Peyer's patch (tissue), 4 donors: ENCODE measurements at places on chromosomes 13 and 19. TPM values are rescaled to one million over a fixed set of nuclear protein-coding genes. Genes with fewer than 3 reads are reported as not detected.

- H3K27ac ChIP-seq: no peak overlapping the region
- no peaks in the 10 kb centered on the region for H3K4me1 ChIP-seq
- no peaks in the 10 kb centered on the region for H3K36me3 ChIP-seq
Observed at GRCh38 chr19:16051254-16052025, 24.9 kb upstream of the TPM4 start.

- no peaks in the 10 kb centered on the region for H3K4me1 ChIP-seq
- H3K27me3 ChIP-seq: no peaks in the 10 kb centered on the region
- H3K27ac ChIP-seq: no peak overlapping the region
- H3K4me3 ChIP-seq: no peak overlapping the region
- DNase-seq: peak; percentile 40
Observed at GRCh38 chr13:113926301-113926761, 47.5 kb downstream of the C13orf46 start.

The CTXN1 gene
- 2.5 TPM for total RNA-seq

The ZNF682 gene
- total RNA-seq: 10.7 TPM

DNA sequence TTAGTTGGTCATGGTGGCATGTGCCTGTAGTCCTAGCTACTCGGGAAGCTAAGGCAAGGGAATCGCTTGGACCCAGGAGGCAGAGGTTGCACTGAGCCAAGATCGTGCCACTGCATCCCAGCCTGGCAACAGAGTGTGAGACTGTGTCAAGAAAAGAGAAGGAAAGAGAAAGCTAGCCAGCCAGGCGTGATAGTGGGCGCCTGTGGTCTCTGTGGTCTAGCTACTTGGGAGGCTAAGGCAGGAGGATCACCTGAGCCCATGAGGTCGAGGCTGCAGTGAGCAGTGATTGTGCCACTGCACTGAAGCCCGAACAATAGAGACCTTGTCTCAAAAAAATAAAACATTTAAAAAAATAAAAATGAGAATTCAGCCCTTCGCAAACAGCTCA lies 33.3 kb downstream of the TIMM13 start:
- H3K4me1 ChIP-seq: no peaks in the 10 kb centered on the region
- H3K4me3 ChIP-seq: peak overlapping the region; percentile 33
- no peaks in the 10 kb centered on the region for H3K27me3 ChIP-seq
- H3K36me3 ChIP-seq: no peaks in the 10 kb centered on the region

The SPRY2 gene
- 18.2 TPM for total RNA-seq

The NPAS1 gene
- not detected for total RNA-seq

GRCh38 chr19:10173527-10173926 lies 21.2 kb downstream of the DNMT1 start:
- H3K27ac ChIP-seq: no peak overlapping the region
- H3K4me3 ChIP-seq: no peak overlapping the region
- peaks cover 71% of the 10 kb centered on the region for H3K36me3 ChIP-seq
- H3K27me3 ChIP-seq: no peaks in the 10 kb centered on the region
- no peaks in the 10 kb centered on the region for H3K4me1 ChIP-seq
- no peak for DNase-seq

GRCh38 chr13:114074671-114075315 lies 57.6 kb downstream of the RASA3 start:
- H3K4me3 ChIP-seq: no peak overlapping the region
- no peaks in the 10 kb centered on the region for H3K36me3 ChIP-seq
- no peak overlapping the region for H3K27ac ChIP-seq
- no peaks in the 10 kb centered on the region for H3K4me1 ChIP-seq

The FCAR gene
- not detected for total RNA-seq

GRCh38 chr19:35114353-35115176 lies 1.1 kb upstream of the FXYD3 start:
- H3K4me3 ChIP-seq: peak overlapping the region; percentile 68
- no peaks in the 10 kb centered on the region for H3K4me1 ChIP-seq
- DNase-seq: peak; percentile 61
- H3K27ac ChIP-seq: peak overlapping the region; percentile 97
- no peaks in the 10 kb centered on the region for H3K27me3 ChIP-seq

- no peak overlapping the region for H3K27ac ChIP-seq
- H3K27me3 ChIP-seq: no peaks in the 10 kb centered on the region
- H3K36me3 ChIP-seq: peaks cover 75% of the 10 kb centered on the region
- no peaks in the 10 kb centered on the region for H3K4me1 ChIP-seq
Observed at GRCh38 chr13:41075034-41075433, 13.7 kb downstream of the WBP4 start.

GRCh38 chr13:27971236-27971645 lies 2.1 kb upstream of the CDX2 start:
- DNase-seq: no peak
- peak overlapping the region; percentile 50 for H3K4me3 ChIP-seq
- no peak overlapping the region for H3K27ac ChIP-seq
- H3K4me1 ChIP-seq: no peaks in the 10 kb centered on the region
- peaks cover 9% of the 10 kb centered on the region for H3K27me3 ChIP-seq

The SIAH3 gene
- total RNA-seq: not detected

- DNase-seq: no peak
- H3K4me1 ChIP-seq: peaks cover 9% of the 10 kb centered on the region
- no peaks in the 10 kb centered on the region for H3K36me3 ChIP-seq
- no peak overlapping the region for H3K27ac ChIP-seq
- H3K27me3 ChIP-seq: no peaks in the 10 kb centered on the region
- no peak overlapping the region for H3K4me3 ChIP-seq
Observed at GRCh38 chr19:1807695-1808394, 4.2 kb downstream of the ATP8B3 start.

The IPO5 gene
- 29.8 TPM for total RNA-seq

The NAPSA gene
- total RNA-seq: 12.4 TPM

The STK11 gene
- 135 TPM for total RNA-seq

The ATP13A1 gene
- total RNA-seq: 223 TPM

DNA sequence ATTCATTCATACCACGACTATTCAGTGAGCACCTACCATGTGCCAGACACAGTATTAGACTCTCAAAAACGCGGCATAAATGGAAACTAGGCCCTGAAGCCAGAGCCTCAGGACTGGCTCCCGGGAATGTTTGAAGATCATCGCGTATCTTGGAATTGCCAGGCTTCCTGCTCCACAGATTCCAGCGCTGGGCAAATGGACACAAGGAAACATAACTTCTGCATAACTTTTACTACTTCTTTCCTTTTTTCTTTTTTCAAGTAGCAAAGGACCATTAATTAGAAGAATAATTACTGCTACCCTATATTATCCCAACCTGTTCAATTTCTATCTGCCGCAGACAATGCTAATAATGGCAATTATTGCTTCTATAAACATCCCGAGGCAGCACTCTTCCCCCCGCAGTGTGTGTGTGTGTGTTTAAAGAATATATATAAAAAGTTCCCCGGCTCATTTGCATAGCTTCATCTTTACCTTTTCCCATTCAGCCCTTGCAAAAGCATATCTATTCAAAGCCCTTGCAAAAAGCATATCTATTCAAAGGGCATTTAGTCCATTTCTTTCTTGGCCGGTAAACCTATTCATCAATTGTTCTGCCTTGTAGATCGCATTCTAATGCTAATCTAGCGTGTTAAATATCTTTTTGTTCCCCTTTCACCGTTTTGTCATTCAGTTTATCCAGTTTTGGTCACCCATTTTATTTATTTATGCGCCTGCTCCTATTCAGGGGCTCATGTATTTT lies 6.1 kb downstream of the SOX21 start:
- no peak for DNase-seq
- no peaks in the 10 kb centered on the region for H3K4me1 ChIP-seq
- H3K27ac ChIP-seq: no peak overlapping the region
- no peaks in the 10 kb centered on the region for H3K36me3 ChIP-seq
- H3K4me3 ChIP-seq: no peak overlapping the region

The LIN7B gene
- total RNA-seq: 18.0 TPM

The ZNF560 gene
- total RNA-seq: not detected

DNA sequence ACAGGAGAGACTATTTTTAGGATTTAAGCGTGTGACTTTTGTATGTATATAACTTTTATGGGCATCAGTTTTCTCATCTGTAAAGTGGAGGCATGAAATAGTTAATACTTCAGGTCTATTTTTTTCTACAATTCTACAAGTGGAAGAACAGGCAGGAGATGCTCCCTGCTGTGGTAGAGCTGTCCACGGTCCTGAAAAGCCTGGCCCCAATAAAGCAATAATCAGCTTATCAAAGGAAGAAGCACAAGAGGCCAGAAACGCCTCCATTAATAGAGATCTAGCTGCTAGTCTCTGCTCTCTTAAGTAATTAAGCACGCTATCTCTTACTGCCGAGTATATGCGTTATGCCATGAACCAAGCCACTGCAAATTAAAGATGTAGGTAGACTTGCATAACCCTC lies 28.0 kb upstream of the WASF3 start:
- H3K4me3 ChIP-seq: no peak overlapping the region
- no peaks in the 10 kb centered on the region for H3K4me1 ChIP-seq
- H3K27me3 ChIP-seq: no peaks in the 10 kb centered on the region
- no peak for DNase-seq
- no peaks in the 10 kb centered on the region for H3K36me3 ChIP-seq

DNA sequence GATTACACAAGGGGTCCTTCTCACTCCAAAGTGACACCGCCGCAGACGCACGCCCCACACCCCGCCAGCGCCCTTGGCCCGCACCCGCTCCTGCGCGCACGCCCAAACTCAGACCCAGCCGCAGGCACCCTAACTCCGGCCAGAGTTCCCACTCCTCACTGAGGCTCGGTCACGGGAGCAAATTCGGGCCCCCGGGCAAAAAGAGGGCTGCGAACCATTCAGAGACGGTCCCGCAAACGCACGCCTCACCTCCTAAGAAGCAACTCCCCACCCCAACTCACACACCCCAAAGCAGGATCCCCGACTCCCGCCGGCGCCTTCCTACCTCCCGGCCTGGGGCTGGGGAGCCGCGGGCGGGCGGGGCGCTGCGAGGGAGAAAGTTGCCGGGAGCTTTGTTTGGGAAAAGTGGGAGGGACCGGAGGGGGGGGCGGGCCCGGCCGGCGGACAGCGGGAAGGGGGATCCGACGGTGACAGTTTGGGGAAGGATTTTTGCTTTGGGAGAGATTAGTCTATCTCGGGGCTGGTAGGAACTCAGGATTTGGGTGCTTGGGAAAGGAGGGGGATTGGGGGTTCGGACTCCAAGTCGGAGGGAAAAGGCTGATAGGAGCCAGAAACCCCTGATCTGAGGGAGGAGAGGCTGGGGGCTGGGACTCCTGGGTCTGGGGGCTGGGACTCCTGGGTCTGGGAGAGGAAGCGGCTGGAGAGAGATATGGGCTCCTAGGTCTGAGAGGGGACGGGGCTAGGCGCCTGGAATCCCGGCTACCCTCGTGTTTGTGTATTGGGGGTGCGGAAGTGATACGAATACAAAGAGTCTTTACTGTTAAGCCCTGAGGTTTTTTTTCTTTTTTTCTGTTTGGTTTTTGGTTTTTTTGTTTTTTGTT lies at the start of gene TEAD2:
TEAD2 (minus strand) TSS at position 369 of the 881 bp plus-strand sequence. CDS start 2,341 bp downstream, outside the sequence.
- H3K27me3 ChIP-seq: no peaks in the 10 kb centered on the region
- peak within 1 kb of the TSS; percentile 79 for H3K27ac ChIP-seq
- peak within 1 kb of the TSS; percentile 51 for H3K4me3 ChIP-seq
- no peaks in the 10 kb centered on the region for H3K36me3 ChIP-seq
